Prostate gland (tissue), 2 donors: ENCODE measurements at places on chromosomes 4 and X. TPM values are rescaled to one million over a fixed set of nuclear protein-coding genes. Genes with fewer than 3 reads are reported as not detected.
A peak's percentile ranks its signal among the peaks of the same experiment; 100 is the strongest.

Gene MTTP
- not detected for total RNA-seq

DNA sequence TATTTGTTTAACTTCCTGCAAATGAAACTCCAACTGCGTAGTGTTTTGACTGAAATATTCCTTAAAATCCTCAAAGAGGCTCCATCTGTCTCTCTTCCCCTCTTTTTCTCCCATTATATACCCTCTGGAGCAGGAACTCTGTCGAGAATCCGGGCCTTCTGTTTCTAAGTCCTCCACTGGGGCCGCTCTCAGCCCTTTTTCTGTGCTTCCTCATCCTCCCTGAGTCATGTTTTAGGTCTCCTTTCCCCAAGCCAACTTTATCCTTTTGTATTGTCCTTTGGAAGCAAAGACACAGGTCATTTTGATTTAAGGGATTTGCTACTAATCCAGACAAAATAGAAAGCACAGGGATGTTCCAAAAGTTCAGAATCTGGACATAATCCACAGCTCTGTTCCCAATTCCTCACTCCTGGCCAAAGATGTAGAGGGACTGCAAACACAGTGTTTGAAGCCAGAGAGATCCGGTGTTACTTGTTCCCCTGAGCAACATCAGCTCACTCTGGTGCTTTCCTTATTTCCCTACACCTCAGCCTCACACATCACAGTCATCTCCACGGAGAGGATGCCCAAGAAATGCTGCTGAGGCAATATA, 131.0 kb upstream of the KLF3 start:
- DNase-seq: no peak

DNA sequence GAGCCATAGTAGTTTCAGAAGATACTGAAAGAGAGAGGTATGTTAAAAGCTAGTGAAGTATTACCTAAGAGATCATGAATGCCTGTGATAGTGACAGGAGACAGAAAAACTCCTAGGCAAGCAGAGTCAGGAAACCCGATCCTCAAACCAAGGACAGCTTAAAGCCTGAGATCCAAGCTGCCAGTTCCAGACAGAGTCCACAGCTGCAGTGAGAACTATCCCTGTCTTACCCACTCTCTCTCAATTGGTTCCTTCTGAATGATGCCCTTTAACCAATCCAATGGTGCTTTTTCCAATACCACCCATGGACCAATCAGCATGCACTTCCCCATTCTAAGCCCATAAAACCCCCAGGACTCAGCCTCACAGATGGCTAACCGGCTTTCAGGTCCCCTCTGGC, 90.4 kb upstream of the PCDH10 start:
- DNase-seq: no peak

- no peak for DNase-seq
Measured at GRCh38 chrX:26672571-26672970, 456.6 kb downstream of the MAGEB5 start.

- no peak for DNase-seq
Measured at GRCh38 chrX:131778269-131779218, 234.7 kb downstream of the OR13H1 start.

DNA sequence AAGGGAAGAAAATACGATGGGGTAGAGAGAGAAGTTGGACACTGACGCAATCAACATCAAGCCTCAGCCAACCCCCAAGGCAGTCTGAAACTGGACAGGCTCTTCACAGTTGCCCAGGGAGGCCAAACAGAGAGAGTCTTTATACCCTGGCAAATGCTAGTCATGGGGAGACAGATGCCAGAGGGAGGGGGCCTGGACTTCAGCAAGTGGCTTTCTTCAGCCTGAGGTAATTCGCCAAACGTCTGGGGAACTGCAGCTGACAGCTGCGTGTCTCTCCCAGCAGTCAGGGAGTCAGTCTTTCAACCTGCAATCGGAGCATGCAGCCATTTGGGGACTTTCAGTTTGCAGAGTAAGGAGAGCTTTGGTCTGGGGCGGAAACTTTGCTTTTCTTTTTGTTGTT, 521.6 kb downstream of the TRIML1 start:
- DNase-seq: no peak

DNA sequence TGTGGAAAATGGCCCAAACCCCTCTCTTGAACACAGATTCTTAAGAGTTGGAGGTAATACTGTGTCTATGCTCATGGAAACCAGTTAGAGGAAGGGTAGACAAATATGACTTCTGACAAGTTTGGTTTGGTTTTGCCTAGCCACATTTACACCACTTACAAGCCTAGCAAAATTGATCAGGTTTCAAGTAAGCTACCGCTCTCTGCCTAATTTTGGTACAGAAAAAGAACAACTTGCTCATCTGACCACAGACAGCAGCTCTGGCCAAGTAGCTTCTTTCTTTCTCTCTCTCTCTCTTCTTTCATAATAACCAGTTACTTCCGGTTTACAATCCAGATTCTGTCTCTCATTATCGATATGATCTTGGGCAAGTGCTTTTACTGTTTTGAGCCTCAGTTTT, 260.0 kb downstream of the GLUD2 start:
- DNase-seq: no peak

- no peak for DNase-seq
Measured at GRCh38 chrX:45852884-45853283, 652.2 kb upstream of the DIPK2B start.

DNA sequence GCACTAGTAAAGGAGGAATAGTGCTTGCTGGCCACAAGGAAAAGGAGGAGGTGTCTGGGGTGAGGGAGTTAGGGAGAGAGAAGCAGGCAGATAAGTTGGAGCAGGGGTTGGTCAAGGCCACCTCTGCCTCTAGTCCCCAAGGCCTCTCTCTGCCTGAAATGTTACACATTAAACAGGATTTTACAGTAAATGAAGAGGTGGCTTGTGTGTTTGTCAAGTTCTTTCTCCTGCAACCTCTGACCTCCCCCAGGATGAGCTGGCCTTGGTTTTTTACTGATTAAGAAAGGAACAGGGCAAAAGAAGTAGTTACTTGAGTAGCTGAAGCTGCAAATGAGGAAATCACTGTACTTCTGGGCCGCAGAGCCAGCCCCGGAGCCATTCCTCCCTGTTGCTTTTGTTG, 2.0 kb downstream of the GJB1 start:
- no peak for DNase-seq

- DNase-seq: no peak
Measured at GRCh38 chr4:16360694-16361262, 134.5 kb upstream of the TAPT1 start.

GRCh38 chr4:176433983-176434382, 114.2 kb downstream of the SPCS3 start:
- DNase-seq: no peak

GRCh38 chr4:85979276-85979675, 380.6 kb downstream of the MAPK10 start:
- no peak for DNase-seq

DNA sequence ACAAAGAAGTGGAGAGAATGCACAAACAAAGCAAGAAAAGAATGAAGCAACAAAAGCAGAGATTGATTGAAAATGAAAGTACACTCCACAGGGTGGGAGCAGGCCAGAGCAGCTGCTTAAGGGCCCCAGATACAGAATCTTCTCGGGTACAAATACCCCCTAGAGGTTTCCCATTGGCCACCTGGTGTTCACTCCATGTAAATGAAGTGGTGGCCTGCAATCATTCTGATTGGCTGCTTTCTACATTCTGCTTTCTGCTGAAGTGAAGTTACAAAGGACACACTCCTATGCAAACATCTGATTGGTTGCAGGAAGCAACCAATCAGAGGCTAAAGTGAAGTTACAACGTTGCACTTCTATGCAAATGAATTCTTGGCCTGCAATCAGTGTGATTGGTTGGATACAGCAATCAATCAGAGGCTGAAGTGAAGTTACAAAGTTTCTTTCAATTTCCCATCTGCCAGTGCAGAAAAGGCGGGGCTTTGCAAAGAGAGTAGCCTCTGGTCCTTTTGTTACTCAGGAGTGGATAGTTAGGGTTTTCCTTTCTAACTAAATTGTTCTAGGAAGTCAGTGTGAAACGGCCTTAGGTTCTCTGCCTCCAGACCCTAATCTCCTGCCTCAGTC, 19.0 kb upstream of the GPC4 start:
- no peak for DNase-seq

DNA sequence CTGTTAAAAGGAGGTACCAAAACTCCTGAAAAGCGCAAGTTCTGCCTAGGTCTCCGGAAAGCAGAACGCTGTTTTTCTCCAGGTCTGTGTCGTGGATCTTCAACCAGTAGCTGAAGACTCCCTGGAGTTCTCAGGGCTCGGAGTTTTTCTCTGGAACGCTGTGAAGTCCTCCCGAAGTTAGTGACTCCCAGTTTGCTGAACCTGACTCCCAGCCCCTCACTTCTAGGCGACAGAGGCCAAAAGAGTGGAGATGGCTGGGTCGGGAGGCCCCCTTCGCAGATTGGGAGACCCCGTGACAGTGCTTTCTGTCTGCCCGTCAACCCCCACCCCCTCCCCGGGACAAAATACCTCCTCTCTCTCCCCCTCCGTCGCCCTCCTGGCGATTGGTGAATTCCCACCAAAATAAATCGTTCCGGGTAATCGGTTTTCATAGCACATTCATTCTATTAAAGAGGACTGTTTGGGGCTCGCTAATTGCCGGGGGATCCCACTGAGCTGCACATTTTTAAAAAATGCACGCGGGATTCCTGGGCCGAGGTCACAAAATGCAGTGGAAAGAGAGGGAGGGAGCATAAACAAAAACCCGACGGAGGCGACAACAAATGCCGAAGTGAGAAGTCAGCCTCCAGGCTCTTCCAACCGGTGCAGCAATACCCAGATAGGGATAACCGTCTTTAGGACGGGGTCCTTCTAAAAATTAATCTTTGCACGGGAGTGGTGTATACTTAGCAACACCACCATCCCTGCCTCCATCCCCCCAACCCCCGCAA, 4.0 kb upstream of the MSX1 start:
- DNase-seq: no peak

GRCh38 chr4:84319124-84319523, 180.0 kb downstream of the NKX6-1 start:
- DNase-seq: peak; percentile 14

Gene BEX5
- total RNA-seq: 3.2 TPM

Gene SOX3
- not detected for total RNA-seq

Gene ZFYVE28
- 30.2 TPM for total RNA-seq

DNA sequence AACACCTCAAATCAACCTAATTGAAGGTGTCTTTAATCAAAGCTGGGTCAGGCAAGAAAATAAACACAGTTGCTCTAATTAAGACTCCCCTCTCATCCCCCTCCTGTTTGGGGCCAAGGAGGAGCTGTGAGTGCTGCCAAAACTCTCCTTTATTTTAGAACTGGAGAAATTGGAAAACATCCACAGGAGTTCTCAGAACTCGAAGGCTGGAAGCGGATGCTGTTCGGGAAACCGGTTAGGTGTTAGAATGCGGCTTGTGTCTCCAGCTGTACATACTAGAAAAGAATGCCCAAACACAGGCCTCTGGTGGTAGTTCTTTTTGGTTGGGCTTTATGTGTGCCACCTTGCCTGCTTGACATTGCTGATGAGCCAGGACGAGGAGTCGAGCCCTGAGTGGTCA, 118.2 kb downstream of the GPR143 start:
- peak; percentile 4 for DNase-seq

DNA sequence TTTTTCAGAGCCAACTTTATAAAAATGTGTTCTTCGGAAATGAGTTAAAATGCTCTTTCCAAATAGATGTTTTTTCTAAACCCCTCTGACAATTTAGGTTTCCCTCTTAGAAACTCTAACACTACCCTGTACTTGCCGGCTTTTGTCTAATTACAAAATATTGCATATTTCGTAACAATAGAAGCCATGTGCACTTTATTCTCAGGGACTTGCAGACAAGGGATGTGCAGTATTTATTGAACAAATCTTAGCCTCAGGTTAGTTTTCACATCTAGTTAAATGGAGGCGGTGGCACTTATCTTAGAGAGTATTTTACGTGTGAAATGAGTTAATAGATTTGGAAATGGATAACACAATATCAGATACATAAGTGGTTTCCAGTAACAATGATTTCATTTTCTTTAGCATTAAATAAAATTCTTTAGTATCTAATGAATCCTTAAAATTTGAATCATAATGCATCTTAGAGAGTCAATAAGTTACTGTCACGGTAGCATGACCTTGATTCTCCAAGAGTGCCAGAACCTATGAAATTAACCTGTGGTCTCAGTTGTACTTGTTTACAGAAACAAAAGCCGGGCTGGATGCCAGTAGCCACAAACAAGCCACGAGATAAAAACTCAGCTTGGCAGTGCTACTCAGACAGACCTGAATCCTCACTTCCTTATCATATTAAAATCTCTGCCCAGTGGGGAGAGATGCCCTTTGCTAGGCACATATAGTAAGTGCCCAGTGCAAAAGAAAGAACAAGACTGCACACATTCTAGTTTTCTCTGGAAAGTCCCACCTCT, 772 bp upstream of the PABPC4L start:
- peak; percentile 44 for DNase-seq

GRCh38 chrX:115898382-115899001, 272.1 kb upstream of the AGTR2 start:
- DNase-seq: no peak

DNA sequence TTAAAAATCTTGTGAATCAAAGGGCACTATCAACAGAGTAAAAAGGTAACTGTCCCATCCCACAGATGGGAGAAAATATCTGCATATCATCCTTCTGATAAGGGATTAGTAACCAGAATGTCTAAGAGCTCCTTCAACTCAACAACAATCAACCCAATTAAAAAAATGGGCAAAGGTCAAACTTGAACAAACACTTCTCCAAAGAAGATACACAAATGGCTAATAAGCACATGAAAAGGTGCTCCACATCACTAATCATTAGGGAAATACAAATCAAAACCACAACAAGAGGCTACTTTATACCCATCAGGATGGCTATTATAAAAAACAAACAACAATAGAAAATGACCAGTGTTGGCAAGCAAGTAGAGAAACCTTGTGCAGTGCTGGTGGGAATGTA, 43.3 kb downstream of the TMEM165 start:
- DNase-seq: no peak

Gene SUPT20HL1
- total RNA-seq: 0.40 TPM

- DNase-seq: no peak
Measured at GRCh38 chr4:139534287-139534950, 21.6 kb downstream of the SETD7 start.

GRCh38 chr4:7241597-7242125, 49.3 kb downstream of the SORCS2 start:
- DNase-seq: no peak

- no peak for DNase-seq
Measured at GRCh38 chr4:8435656-8436121, 4.8 kb downstream of the ACOX3 start.

Gene PRR32
- total RNA-seq: not detected

- DNase-seq: no peak
Measured at GRCh38 chr4:31998807-31999206, 1278.6 kb downstream of the PCDH7 start.

- no peak for DNase-seq
Measured at GRCh38 chr4:136505020-136505419, 1027.3 kb downstream of the PCDH18 start.

Gene TSPAN7
- total RNA-seq: 16.4 TPM

DNA sequence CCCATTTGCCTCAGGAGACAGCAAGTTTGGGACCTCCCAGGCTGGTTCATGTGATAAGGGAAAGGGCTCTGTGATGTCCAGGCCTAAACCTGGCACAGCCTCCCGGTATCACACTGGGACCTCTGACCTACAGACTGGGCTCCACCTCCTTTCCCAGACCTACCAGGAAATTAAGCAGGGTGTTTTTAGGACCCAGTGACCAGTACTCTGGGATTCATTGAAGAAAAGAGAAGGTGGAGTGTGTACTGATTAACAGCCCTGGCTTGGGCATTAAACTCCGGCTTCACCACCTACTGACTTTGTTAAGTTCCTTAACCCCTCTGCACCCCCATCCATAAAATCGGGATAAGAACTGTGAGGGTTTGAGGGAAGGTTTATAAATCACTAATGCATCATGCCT, 28.6 kb downstream of the ASB9 start:
- no peak for DNase-seq

Gene GAGE12F
- total RNA-seq: not detected
